Fibroblast of villous mesenchyme (primary cell): ENCODE measurements at places on chromosomes 4 and X. TPM values are rescaled to one million over a fixed set of nuclear protein-coding genes. Genes with fewer than 3 reads are reported as not detected.

The CETN2 gene
- 39.9 and 46.2 TPM in 2 replicates for total RNA-seq

The MAGEA3 gene
- total RNA-seq: not detected in 2 replicates

The ADRA2C gene
- 2.2 and 6.8 TPM in 2 replicates for total RNA-seq

The FUNDC1 gene
- 13.5 and 15.5 TPM in 2 replicates for total RNA-seq

The PCYT1B gene
- total RNA-seq: 0.64 and 0.86 TPM in 2 replicates

The GPM6B gene
- total RNA-seq: under 0.01 and 1.3 TPM in 2 replicates

The PNCK gene
- total RNA-seq: under 0.01 and 0.32 TPM in 2 replicates

The GYG2 gene
- 3.5 and 3.9 TPM in 2 replicates for total RNA-seq

The IGSF1 gene
- total RNA-seq: under 0.01 and 0.32 TPM in 2 replicates

DNA sequence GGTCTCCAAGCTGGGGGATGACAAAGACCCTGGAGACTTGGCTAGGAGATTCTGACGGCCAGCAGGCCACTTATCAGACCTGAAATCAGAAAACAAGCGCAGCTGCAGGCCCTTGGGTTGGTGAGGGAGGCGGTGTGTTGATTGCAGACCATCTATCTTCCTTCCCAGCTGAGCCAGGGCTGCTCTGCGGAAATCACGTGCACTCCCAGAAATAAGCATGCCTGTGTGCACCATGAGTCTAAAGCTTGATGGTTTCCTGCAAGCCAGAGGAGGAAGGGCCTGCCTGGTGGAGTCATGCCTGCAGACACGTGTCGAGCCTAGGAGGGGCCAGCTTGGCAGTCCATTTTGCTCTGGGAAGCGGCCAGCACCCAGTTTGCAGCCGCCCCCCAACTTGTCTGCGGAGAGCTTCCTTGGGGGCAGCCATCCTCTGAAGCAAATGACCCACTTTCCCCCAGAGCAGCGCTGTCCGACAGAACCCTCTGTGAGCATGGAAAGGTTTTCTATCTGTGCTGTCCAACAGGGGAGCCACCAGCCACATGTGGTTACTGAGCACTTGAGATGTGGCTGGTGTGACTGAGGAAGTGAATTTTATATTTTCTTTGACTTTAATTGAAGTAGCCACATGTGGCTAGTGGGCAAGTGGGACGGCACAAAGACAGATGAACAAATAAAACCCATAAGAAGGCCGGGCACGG is 175.7 kb upstream of the BCOR start:
- peak; percentile 64 for DNase-seq

- peak; percentile 89 for DNase-seq
Measured at GRCh38 chr4:53019485-53020382, 157.6 kb downstream of the RASL11B start.

DNA sequence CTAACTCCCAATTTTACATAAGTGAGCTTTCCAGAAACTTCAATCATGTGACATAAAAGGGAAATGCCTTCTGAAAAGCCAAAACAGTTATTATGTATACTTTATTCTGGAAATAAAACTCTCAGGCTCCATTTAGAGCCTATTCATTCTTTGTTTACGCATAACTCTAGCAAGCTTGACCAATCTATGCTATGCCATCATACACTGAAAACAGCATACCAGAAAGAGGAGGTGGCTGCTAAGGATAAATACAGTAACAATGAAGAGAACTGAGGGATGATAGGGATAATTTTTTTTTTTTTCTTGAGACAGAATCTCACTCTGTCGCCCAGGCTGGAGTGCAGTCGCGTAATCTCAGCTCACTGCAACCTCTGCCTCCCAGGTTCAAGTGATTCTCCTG is 24.4 kb downstream of the CDKL2 start:
- DNase-seq: no peak

DNA sequence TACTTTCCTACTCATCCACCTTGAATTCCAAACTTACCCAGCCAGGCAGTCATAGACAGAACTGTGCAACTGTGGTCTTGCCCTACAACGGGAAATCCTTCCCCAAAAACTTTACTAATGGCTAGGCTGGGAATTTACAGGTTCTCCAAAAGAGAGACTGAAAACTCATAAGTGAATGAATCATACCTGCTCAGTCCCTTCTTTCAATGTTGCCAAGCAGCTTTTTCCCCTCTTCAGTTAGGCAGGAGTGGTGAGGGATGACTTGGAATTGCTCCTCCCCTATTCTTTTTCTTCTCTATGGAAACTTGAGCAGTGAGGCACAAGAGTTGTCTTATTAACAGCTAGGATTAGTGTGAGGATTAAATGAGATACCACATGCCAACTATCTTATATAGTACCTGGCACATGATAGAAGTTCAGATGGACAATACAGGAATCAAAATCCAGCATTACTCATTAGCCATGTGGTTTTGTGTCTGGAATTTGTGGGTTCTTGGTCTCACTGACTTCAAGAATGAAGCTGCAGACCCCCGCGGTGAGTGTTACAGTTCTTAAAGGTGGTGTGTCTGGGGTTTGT is 105.9 kb downstream of the TEX13A start:
- DNase-seq: no peak

- no peak for DNase-seq
Measured at GRCh38 chr4:79334783-79335182, 8.9 kb upstream of the NAA11 start.

- peak; percentile 4 for DNase-seq
Measured at GRCh38 chr4:69760455-69760854, at the start of gene SULT1B1. Gene SULT1B1 (minus strand): TSS chr4:69760620. CDS start chr4:69755217, 5,403 bp downstream.

DNA sequence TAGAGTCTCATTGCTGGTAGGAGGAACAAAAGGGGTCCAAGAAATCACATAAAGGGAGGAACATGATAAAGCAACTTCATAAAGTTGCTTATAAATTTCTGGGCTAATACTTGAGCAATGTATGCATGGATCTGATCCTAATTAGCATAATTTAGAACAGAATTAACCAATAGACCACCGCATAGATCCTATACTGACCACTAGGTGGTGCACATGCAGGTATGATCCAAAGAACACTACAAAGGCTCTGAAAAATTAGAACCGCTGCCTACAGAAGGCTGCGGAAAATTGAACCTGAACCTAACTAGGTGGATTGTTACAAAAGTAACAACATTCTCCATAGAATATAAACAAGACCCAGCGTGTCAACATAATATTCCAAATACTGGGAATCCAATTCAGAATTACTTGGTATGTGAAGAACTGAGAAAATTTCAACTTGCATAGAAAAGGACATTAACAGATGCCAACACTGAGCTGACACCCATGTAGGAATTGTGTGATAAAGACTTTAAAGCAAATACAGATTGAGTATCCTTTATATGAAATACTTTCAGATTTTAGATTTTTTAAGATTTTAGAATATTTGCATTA is 23.3 kb downstream of the BRCC3 start:
- peak; percentile 38 for DNase-seq

DNA sequence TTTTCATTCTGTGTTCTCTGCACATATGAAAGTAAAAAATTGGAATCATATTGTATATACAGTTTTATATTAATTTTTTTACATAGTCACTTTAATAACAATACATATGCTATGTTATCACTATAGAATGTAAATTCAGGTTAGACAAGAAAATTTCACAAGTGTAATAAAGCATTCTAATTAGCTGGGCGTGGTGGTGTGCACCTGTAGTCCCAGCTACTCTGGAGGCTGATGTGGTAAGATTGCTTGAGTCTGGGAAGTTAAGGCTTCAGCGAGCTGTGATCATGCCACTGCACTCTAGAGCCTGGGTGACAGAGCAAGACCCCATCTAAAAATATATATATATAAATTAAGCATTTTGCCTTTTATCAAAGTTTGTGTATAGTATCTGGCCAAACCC is 95.7 kb downstream of the ANXA3 start:
- DNase-seq: no peak

DNA sequence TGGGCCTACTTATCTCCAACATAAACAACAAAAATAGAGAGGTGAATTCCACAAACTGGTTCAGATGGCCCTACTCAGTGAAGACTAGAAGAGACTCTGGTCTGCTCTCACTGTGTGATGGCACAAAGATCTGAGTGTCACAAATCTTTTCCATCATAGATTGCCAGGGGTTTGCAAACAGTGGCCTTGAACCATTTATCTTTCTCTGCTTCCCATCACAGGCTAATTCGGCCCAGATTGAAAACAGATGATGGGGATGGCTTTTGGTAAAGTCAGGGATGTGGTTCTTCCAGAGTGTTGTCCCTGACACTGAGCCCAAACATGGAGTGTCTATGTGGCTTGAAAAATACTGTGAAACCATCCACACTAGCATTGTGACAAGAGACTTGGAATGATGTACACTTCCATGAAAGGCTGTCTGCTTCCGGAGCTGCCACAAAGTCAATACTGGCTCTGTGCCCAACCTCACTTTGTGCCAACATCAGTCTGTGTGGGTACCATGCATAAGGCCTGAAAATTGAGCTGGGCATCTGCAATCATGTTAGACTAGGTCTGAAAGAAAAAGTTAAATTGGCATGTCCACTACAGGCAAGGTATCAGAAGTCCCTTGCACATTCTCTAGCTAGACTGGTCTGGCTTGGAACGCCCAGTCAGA is 25.2 kb upstream of the PLAC1 start:
- no peak for DNase-seq

DNA sequence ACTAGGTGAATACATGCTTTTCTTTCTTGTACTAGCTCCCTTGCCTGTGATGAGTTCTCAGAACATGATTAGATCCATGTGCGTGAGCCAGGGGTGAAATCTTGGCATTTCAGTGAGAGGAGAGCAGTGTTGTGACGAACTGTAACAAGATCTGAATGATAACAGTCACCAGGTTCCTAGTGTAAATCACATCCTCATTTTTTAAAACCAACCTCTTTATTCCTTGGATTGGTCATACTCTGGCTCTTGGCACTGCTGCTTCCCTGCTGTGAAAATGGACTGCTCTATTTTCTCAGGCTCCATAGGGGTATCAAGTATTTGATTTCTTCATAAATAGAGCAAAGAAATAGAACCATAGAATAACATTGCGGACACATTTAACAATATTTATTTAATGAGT is 206.3 kb downstream of the SLC4A4 start:
- peak; percentile 26 for DNase-seq

- no peak for DNase-seq
Measured at GRCh38 chr4:94459462-94460161, 7.9 kb downstream of the PDLIM5 start.

DNA sequence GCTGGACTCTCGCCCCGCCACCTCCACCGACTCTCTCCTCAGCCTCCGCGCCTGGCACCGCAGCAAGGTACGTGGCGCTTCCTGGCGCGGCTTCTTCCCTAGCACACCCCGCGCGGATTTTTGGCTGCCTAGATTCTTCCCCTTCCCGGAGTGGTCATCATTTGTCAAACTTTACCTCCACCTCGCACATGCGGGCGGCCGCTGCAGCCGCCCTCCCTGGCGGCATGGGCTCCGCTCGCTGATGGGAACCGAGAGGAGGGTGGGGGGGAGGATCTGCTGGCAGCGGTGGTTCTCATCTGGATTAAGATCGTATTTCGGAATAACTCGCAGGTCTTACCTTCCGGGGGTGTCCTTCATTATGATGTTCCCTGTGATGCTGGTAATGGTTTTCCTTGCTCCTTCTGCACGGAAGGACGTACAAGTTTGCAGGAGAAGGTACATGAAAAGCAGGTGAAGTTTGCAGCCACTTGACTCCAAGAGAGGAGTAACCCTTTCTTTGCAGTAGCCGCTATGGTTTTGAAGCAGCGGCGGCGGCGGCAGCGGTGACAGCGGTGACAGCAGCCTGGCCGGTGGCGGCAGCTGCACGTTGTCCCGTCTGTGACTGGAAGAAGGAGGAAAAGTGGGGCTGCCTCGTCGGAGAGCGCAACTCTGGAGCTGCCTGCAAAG is 2183.9 kb upstream of the TENM3 start:
- DNase-seq: no peak

- DNase-seq: no peak
Measured at GRCh38 chr4:36386691-36387090, 105.3 kb downstream of the DTHD1 start.

DNA sequence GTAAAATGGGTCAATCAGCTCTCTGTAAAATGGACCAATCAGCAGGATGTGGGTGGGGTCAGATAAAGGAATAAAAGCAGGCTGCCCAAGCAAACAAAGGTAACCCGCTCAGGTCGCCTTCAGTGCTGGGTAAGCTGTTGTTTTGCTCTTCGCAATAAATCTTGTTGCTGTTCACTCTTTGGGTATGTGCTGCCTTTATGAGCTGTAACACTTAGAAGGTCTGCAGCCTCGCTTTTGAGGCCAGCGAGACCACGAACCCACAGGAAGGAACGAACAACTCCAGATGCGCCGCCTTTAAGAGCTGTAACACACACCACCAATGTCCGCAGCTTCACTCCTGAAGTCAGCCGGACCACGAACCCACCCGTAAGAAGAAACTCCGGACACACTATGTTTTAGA is 11.5 kb upstream of the CAMK2D start:
- no peak for DNase-seq

GRCh38 chrX:50198348-50198747 is 2.5 kb downstream of the AKAP4 start:
- DNase-seq: no peak

- no peak for DNase-seq
Measured at GRCh38 chr4:185541251-185541727, 6.0 kb upstream of the PDLIM3 start.

GRCh38 chr4:150173982-150174398 is 95.7 kb downstream of the DCLK2 start:
- DNase-seq: no peak

GRCh38 chrX:70478526-70479245 is 34.1 kb downstream of the DLG3 start:
- DNase-seq: peak; percentile 51

GRCh38 chrX:107829878-107830277 is 4.2 kb downstream of the MID2 start:
- no peak for DNase-seq

GRCh38 chr4:9929111-9929510 is 92.2 kb downstream of the SLC2A9 start:
- DNase-seq: no peak

- DNase-seq: peak; percentile 25
Measured at GRCh38 chrX:2401590-2402360, 99.0 kb downstream of the DHRSX start.

DNA sequence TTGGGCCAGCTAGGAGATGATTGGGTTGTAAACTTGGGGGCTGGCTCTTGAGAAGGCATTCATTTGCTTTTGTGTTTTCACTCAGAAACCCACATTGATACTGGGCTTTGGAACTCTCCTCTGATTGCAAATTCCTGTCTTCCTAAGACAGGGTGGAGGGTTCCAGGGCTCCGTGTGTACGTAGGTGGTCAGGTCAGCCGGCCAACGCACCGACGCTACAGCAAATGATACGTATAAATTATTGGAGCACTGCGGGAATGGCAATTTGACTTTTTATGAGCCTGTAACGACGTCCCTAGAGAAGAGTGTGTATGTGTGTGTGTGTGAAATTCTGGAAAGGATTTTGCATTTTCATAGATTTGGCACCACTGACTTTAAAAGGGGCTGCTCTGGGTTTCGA is 236.9 kb downstream of the SHOX start:
- no peak for DNase-seq

- DNase-seq: no peak
Measured at GRCh38 chr4:185836241-185837084, 24.5 kb upstream of the SORBS2 start.

DNA sequence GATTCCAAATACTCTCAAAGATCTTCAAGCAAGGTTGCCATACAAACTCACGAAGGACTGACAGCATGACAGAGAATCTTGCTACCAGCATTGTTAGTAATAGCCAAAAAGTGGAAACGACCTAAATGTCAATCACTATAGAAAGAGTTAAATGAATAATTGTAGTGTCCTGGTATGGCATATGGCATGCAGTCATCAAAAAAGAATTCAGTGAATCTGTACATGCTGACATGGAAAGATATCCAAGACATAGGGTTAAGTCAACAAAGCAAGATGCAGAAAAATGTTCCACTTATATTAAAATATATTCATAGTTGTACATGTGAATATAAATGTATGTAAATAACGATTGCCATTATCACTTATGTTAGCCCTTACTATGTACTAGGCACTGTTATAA is 37.6 kb downstream of the SRPX2 start:
- no peak for DNase-seq

GRCh38 chrX:72060196-72060920 is 71.4 kb downstream of the RTL5 start:
- no peak for DNase-seq
